ENCODE measurements at places on chromosomes 16 and 17.

- DNase-seq = peak; percentile 22
Observed at GRCh38 chr17:58326609-58327362, 1.8 kb downstream of the TSPOAP1 start.

DNA sequence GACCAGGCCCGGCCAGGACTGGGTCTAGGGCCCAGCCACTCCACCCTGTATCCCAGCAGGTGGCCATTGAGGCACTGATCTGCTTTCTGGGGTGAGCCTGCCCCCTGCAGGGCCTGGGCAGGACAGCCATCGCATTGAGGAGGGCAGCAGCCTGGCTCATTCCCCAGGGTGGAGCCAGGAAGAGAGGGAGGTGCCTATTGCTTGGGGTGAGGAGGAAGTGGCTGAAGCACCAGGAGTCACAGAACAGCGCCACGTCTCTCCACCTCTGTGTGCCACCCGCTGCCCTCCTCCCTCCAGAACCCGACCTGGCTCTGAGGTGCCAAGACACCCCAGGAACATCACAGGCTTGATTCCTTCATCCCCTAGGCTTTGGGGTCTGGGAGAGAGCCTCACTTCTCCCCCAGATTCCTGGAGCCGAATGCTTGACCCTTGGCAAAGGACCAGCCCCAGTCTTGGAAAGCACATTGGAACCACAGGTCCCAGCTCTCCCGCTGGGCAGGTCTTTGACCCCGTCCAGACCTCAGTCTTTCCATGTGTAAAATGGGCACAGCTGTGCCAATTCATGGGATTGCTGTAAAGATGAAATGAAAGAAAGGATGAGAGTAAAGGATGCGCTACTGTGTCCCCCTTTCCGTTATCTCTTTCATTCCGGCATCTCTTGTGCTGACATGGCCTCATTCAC, 7.2 kb upstream of the KRT36 start:
- DNase-seq = peak; percentile 77

DNA sequence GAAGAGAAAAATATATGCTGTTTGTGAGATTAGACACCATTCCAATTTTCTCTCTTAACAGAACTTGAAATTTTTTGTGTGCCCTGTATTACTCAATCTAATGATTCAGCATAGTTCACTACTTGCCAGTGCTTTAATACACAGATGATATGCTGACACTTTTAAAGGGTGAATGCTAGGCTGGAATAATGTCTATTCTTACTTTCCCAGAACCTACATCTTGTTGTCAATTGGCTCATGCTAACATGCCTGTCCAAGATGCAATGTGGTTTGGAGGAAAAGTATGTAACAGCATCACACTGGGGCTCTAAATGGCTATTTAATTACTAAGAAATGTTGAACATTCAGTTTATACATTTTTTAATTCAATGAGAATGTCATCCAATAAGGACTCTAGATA, 7.6 kb upstream of the MAP2K6 start:
- no peak for DNase-seq

DNA sequence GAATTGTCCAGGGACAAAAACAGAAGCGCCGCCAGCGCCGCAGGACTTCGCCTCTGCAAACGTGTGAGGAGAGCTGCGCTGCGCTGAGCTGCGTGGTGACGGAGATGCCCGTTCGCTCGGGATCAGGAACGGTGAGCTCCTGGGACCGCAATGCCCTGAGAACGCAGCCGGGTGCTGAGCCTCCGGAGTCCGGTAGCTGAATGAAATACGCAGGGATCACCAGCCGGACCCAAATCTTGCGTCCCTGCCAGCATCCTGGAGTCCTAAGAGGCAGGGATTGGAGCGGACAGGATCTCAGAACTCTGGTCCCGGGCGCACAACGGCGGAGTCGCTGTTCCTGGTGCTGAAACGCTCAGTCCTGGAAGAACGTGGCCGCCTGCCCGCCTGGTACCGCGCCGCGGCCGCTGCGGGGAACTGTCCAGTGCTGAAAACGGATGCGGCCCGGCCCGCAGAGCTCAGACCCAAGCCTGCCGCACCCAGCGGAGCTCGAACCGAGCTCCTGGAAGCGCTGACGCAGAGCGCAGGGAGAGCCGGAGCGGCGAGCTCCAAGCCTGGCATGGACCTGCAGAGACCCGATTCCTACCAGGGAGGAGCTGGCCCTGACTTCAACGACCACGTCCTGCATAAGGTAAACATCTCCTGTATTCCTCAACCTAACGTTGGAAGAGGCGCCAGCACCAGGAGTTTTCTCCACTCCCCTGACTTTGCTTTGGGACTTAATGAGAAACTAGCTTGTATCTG, 41.5 kb downstream of the CD300LF start:
- DNase-seq = peak; percentile 44

GRCh38 chr16:56634715-56635440, 2.4 kb downstream of the MT1M start:
- DNase-seq = no peak

All from GM12865 (cell line).